Activated CD4-positive, alpha-beta T cell treated with anti-CD3 and anti-CD28 coated beads for 24 hours (primary cell): ENCODE measurements at places on chromosomes 3 and 15.
A peak's percentile ranks its signal among the peaks of the same experiment; 100 is the strongest.

GRCh38 chr15:39244776-39245175 lies 336.1 kb upstream of the THBS1 start:
- DNase-seq = no peak

- DNase-seq = no peak
Measured at GRCh38 chr3:81658322-81658997, 103.0 kb downstream of the GBE1 start.

DNA sequence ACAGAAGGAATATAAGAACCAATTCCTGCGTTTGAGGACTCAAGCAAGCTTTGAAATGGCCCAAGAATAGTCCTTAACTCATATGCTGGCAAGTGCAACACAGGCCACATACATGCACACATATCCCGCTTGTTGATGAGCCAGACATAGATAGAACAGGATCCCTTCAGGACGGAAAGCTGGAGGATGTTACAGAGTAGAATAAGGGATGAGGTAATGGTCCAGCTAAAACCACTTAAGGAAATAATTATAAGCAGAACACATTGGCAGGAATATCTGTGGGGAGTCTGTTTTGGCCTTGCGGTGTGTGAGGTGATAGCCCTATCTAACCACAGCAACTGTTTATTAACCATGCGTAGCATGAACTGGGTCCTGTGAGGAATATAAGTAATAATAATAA lies 25.0 kb downstream of the SCG3 start:
- DNase-seq = no peak

DNA sequence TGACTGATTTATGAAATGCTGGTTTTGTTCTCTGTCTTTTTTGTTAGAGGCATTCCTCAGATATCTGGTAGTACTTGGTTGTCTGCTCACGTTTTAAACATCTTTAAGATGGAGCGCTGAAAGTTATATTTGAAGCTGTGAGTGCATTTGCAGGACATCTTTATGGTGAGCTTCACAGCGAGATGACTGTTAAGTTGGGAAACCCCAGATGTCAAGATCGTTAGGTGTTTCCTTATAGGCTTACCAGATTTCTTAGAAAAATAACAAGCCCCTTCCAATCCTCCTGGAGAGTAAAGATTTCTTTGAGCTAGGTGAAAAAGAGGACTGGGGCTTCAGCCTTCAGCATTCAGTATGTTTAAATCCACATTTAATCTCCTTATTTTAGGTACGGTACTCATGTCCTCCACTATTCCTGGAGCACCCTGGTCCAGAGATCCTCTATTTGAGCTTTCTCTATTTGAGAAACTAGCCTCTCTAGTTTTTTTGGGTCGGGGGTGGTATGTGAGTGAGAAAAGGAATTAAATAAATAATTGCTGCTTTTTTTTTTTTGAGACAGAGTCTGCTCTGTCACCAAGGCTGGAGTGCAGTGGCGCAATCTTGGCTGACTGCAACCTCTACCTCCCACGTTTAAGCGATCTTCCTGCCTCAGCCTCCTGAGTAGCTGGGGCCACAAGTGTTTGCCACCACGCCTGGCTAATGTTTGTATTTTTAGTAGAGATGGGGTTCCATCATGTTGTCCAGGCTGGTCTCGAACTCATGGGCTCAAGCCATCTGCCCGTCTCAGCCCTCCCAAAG lies 72.3 kb downstream of the ZNF609 start:
- DNase-seq = peak; percentile 14

- DNase-seq = no peak
Measured at GRCh38 chr3:34256021-34256420, 457.6 kb downstream of the PDCD6IP start.

- DNase-seq = no peak
Measured at GRCh38 chr3:31448882-31449243, 83.9 kb upstream of the STT3B start.

DNA sequence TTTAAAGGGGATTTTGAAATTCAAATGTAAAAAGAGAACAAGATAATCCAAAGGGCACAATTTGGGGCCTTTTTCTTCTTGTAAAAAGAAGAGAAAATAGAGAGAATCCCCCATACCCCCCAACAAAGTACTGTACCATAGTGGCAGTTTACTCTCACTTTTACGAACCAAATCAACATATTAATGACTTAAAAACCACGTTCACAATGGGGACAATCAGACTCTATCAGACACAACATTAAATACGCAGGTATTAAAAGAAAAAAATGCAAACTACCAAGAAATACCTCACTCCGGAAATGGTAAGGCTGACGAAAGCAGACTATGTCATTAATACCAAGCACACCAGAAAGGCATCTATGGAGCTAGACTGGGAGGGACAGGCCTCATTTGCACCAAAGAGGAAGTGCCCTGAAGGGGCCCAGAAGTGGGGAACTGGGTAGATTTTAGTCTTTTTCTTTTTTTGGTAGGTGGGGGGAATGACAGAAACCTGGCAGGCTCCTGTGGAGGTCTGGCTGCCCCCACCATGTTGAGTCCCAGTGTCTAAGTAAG lies 134.3 kb downstream of the TIGIT start:
- DNase-seq = no peak

- DNase-seq = no peak
Measured at GRCh38 chr3:128348805-128349531, 117.7 kb downstream of the DNAJB8 start.

DNA sequence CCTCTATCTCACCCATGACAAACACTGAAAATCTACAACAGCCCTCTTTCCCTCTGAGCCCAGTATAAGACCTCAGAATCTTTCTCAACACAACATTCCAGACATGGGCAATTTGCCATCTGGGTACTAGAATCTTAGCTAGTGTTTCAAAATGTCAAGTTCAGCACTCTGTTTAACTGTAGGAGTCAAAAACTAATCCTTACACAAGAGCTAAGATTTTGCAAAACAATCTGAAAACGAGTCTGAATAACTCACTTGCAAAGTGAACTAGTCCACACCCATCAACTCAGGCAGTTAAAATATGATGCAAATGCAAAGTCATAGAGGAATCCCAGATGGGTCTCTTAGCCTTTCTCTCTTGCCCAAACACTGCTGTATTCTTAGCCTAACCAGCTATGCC lies 67.8 kb downstream of the GPR176 start:
- no peak for DNase-seq

GRCh38 chr3:95905182-95905581 lies 909.2 kb upstream of the EPHA6 start:
- DNase-seq = no peak

DNA sequence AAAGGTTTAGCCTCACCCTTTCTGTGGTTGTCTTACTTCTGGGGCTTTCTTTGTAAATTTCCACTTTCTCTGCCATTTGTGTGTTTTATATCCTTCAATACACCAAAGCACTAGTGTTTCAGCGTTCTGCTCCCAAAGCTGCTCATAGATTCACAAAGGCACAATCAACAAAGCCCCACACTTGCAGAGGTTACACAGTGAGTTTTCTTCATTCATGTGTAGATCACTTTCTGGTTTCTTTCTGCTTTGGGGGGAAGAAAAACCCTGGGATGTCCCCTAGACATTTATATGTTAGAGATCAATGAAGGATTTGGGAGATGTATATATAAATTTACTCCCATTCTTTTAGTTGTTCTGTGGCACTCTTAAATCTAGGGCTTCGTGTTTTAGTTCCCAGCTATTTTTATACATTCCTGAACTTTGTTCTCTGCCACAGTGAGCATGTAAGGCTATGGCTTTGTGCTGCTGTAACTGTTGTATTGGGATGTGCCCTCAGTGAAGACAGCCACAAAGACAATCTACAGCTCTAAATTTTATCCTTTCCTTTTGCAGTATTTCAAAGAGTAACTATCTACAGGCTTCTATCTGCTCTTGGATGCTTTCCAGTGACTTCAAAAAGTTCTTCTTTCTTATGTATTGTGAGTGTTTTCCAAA lies 636.5 kb downstream of the ZBBX start:
- no peak for DNase-seq

DNA sequence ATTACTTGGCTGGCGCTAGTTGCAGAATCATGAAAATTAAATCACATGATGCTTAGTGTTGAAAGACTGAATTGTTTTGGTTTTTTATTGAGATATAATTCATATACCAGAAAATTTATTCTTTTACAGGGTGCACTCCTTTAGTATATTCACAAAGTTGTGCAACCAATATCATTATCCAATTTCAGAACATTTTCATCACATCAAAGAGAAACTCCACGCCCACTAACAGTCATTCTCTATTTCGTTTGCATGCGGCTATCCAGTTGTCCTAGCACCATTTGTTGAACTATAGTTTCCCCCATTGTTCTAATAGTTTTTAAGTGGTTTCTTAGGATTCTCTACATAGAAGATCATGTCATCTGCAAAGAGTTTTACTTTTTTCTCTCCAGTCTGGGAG lies 3.7 kb downstream of the EHD4 start:
- no peak for DNase-seq

DNA sequence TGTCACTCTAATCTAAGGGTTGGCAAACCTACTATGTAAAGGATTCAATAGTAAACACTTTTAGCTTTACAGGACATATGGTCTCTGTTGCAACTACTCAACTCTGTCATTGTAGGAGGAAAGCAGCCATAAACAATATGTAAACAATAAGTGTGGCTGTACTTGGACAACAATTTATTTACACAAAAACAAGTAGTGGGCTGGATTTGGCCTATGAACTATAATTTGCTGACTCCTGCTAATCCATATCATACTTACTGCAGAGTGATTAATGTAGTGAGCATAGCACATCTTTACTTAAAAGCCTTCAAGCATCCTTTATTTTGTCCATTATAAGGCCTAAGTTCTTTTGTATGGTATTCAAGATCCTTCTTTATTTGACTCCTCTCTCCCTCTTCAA lies 441.9 kb downstream of the ZIC1 start:
- no peak for DNase-seq

DNA sequence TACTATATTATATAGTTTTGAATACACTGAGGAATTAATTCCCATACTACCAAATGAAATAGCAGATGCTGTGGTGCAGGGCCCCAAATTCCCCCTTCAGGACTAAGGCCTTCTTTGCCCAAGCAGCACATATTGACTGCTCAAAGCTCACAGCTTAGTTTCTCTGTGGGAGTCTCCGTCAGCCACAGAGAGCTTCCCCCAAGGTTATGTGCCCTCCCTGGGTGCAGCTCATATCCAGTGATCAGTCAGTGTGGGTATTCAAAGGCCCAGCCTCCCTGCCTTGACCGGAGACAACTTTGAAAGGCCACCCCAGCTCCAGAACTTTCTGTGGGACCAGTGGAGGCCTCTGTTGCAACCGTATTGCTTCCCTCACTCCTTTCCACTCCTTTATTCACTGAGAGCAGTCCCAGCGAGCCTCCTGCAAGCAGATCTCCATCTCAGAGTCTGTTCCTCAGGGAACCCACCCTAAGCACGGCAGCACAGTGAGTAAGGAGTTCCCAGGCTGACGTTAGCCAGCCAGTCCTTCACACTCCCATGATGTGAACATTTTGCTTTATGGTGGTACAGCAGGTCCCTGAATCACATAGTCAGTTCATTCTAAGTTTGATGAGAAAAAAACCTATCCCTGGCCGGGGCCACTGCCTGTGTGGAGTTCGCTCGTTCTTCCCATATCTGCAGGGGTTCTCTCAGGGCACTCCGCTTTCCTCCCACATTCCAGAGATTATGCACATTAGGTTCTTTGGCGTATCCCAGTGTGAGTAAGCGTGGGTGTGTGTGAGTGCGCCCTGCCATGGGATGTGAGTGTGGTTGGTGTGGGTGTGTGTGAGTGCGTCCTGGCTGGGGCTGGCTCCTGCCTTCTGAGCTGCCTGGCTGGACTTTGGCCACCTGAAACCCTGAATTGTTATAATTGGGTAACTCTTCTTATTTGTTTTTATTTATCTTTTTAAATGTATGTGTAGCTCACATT lies 64.4 kb upstream of the PPARG start:
- DNase-seq = no peak

DNA sequence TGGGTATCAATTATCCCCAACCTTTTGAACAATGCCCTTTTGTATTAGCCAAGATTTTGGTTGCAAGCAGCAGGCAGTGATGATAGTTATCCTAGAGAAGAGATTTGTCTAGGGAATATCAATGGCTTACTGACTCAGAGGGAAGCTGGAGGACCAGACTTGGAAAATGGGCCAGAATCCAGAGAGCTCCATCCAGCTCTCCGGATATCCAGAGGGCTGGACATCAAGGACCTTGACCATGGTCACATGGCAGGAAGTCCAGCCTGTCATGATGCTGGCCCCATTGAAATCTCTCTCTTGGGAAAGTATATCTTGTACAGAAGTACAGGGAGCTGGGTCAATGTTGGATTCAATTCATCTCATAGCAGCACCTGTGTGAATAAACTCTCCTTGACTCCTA lies 148.5 kb upstream of the PDZRN3 start:
- DNase-seq = no peak

DNA sequence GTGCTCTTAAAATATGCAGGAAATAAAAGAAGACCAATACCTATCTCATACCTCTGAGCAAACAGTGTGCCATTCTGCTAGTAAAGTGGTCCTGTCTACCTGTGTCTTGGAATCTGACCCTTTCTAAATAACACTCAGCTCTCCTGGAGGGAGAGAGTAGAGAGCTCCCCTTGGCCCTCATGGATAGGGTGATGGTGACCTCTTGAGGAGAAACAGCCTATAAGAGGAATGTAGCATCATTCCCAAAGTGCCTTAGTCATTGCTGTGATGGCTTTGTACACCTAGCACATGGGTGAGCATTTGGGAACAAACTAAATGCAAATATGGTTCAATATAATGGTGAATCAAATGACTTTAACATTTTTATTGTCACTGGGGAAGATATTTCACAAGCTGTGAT lies 10.0 kb downstream of the SNTN start:
- no peak for DNase-seq

- no peak for DNase-seq
Measured at GRCh38 chr3:126773783-126774182, 69.7 kb downstream of the CHCHD6 start.

GRCh38 chr3:112779558-112780480 lies 66.8 kb downstream of the CD200R1L start:
- DNase-seq = no peak

- no peak for DNase-seq
Measured at GRCh38 chr15:63809452-63809851, 24.3 kb downstream of the HERC1 start.

GRCh38 chr3:536417-536813 lies 339.9 kb downstream of the CHL1 start:
- DNase-seq = no peak

- DNase-seq = peak; percentile 49
Measured at GRCh38 chr3:196274585-196274984, 12.9 kb downstream of the PCYT1A start.

- no peak for DNase-seq
Measured at GRCh38 chr3:196219970-196220311, 3.6 kb downstream of the SLC51A start.

- DNase-seq = no peak
Measured at GRCh38 chr3:184260724-184261269, 556 bp downstream of the CAMK2N2 start.

GRCh38 chr15:40769274-40770146 lies at the start of gene C15orf62:
C15orf62 (plus strand) TSS chr15:40769980; CDS start chr15:40770496, 516 bp downstream.
- peak; percentile 48 for DNase-seq

- no peak for DNase-seq
Measured at GRCh38 chr3:62462104-62462762, 88.9 kb upstream of the FEZF2 start.
